HCT116 (cell line): ENCODE measurements at places on chromosomes 7 and 10.
A peak's percentile ranks its signal among the peaks of the same experiment; 100 is the strongest.

GRCh38 chr7:44621034-44621749, 14.8 kb downstream of the OGDH start:
- peak; percentile 56 for DNase-seq

DNA sequence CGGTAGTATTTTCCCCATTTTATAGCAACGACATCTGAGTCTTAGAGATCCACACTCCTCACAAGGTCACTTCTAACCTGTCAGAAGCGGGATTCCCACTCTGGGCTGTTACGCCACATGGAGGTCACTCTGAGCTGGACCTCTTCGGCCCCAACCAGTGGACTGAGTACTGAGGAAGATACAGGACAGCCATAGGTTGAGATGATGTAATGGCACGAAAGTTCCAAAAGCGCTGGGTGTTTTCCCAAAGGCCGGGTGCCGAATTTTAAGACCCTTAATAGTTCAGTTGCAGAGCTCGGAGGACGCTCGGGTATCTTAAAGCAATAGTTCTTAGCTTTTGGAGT, 699 bp downstream of the GHITM start:
- DNase-seq: no peak

DNA sequence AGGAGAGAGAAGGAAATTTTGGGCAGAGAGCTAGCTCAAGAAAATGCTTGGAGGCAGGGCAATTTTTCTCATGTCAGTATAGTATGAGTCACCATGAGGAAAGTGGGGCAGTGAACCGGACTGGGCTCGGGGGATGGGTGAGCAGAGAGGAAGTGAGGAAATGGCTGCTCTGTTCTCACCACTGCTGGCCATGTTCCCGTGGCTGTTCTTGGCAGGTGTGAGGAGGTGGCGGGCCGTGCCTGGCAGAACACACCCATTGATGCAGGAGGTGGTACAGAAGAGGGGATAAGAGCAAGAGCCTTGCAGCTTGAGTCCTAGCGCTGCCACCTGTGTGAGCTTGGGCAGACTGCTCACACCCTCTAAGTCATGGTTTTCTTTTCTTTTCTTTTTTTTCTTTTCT, 304.4 kb upstream of the LYZL1 start:
- DNase-seq: no peak

DNA sequence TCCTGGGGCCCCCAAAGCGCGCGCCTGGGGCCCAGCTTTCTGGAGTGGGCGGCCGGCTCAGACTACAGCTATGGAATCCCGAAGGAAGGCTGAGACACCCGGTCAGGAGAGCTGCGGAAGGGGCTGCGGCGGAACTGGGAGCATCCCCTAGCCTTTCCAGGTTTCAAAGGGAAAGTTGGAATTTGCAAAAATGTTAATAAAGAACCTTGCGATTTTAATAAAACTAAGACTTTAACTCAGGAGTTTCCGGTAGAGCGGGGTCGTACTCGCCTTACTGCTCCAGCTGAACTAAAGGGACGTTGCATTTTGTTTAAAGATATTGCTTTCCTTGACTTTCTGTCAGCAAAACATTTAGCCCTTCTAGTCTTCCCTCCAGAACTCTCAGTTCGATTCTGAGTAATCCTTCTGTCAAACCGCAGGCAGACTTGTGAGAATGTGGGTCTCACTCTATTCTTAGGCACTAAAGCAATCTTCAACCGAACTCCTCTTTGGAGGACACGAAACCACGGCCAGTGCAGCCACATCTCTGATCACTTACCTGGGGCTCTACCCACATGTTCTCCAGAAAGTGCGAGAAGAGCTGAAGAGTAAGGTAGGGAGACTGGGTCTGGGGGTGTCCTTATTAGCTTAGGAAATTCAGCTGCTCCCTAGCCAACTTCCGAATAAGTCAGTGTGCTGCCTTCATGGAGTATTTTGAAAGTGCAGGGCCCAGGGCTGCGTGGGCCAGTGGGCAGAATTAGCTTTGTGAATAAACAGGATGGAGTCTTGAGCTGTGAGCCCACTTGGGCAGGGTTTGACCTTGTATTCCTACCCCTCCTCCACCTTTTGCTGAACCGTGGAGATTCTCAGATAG, 1.9 kb downstream of the CYP26A1 start:
- no peak for DNase-seq

DNA sequence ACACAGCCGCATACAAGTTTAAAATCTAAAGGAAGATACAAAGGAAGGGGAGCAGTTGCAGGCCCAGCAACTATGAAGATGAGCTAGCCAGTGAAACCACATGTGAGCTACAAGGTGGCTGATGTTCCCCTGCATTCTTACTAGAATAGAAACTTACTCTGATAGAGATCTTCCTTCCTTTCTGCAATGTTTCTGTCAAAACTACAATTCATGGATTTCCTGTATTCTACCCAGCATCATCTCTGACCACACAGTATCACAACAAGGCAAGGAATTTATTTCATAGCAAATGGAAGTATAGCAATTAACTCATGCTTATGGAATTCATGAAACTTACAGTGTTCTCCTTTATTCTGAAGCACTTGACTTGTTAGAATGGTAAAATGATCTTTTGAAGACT, 68.7 kb upstream of the AASS start:
- DNase-seq: no peak

GRCh38 chr7:151490456-151491105, 29.1 kb downstream of the RHEB start:
- no peak for DNase-seq

DNA sequence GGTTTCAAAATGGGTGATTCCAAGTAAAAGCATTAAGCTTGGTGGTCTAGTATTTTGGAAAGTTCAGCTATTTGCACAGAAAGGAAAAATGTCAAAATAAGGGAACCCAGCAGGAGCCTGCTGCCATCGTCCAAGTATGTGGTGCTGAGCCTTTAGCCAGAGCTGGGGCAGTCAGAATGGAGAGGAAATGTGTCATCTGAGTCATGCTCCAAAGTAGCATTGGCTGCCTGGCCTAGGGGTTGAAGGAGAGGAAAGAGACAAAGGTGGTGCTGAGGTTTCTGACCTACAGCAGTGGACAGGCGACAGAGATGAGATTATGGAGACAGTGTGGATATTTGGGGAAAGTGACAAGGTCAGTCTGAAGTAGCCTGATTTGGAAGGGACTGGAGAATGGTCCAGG, 103.9 kb downstream of the PLCE1 start:
- no peak for DNase-seq

DNA sequence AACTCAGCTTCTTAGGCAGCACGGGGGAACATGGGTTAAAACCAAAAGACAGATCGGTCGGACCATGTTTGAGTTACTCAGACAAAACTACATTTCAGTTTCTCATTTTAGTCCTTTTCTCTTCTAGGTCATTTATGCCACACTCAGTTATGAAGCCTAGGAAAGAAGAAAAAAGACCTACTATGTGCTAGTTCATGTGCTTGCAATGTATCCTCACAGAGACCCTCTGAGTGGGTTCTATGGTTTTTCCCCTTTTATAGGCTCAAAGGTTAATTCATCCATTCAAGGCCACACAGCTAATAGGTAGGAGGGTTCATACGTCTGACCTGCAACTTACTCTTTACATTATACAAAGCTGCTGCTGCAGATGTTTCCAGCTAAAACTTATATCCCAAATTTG, 104.7 kb upstream of the ZNF438 start:
- no peak for DNase-seq

DNA sequence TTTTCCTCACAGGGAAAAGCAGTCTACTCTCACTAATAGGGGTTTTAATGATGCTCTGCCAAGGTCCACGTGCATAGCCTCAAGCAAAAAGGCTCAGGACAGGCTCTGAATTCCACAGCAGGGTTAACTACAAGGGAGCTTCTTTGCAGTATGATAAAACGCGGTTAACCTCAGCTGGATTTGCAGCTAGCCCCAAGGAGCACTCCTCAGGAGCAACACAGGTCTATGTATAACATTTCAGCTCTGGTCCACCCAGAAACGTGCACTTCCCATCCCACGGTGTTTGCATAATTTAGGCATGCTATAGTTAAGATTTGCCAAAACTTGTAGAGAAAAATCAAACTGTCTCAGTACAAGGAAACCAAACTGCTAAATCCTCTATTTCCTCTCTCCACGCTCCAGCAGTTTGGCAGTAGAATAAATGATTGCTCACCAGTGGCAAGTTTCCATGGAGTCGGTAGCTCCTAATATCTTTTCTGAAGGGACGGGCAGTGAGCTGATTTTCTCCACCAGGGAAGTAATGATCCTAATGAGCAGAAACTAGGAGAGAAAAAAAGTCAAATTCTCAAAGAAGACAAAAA, 13.1 kb upstream of the ASB4 start:
- no peak for DNase-seq

- DNase-seq: no peak
Measured at GRCh38 chr7:50956522-50957155, 173.9 kb upstream of the GRB10 start.

DNA sequence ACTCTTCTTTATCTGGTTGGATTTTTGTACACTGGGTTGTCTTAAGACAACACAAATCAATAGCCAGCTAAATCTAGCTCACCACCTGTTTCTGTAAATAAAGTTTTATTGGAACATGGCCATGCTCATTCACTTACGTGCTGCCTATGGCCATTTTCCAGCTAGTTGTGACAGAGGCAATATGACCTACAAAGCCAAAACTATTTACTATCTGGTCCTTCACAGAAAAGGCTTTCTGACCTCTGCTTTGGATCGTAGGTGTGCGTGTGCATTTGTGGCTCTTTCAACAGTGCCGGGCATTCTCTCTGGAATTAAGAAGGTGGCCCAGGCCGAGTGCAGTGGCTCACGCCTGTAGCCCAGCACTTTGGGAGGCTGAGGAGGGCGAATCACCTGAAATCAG, 45.5 kb downstream of the NRAP start:
- no peak for DNase-seq

DNA sequence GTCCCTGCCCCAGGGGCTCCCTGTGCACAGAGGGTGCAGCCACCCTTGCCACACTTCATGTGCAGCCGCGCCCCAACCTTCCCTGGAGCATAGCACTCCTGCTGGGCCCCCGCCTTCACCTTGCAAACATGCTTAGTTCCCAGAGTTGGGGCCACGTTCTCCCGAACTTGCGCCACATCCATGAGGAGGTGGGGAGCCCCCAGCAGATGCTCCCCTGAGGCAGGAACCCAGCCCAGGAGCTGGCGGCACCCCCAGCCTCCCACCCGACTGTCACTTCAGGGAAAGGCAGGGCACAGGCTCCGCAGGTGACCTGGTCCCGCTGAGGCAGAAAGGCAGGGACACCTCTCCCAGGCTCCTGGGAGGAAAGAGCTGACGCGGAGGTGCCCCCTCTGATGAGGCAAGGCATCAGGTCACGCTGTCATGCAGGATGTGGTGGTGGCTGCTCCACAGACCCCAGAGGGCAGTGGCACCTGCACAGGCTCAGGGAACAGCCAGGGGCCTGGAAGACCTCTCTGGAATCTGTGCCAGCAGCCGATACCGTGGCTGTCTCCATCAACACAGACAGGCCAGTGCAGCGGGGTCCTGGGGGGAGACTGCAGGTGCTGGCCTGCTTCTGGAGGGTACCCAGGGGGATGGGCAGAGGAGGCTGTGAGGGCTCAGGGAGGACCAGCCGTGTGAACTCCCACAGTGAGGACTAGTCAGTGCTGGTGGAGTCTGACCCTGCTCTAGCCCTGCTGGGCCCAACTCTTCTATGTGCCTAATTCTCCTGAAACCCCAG, 221.3 kb downstream of the MAD1L1 start:
- no peak for DNase-seq

DNA sequence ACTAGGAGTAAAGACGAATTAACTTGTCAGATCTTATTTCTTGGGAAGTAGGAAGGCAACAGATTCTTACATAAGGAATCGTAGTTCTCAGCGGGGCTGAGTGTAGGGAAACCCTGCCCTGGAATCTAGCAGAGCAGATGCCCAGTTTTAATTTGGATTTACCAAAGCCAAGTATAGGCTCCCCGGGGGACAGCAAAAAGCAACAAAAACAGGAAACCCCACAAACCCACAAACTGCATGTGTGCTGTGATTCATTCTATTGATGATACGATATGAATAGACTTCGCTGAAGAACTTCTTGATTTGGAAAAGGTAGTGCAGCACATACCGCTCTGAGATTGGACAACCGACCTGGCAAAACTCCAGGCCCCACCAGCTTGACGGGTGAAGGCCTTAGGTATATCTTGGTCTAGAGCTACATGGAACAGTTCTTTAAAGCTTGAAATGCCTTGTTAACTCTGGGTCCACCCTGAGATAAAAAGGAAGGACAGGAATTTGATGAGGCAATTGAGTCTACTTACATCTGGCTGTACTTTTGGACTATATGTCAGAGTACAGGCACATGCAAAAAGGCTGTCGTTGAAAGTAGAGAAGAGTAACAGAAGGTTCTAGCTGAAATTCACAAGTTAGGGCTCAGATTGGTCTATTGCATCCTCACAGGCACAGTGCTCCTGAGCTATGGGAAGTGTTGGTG, 49.1 kb downstream of the STRA8 start:
- no peak for DNase-seq

DNA sequence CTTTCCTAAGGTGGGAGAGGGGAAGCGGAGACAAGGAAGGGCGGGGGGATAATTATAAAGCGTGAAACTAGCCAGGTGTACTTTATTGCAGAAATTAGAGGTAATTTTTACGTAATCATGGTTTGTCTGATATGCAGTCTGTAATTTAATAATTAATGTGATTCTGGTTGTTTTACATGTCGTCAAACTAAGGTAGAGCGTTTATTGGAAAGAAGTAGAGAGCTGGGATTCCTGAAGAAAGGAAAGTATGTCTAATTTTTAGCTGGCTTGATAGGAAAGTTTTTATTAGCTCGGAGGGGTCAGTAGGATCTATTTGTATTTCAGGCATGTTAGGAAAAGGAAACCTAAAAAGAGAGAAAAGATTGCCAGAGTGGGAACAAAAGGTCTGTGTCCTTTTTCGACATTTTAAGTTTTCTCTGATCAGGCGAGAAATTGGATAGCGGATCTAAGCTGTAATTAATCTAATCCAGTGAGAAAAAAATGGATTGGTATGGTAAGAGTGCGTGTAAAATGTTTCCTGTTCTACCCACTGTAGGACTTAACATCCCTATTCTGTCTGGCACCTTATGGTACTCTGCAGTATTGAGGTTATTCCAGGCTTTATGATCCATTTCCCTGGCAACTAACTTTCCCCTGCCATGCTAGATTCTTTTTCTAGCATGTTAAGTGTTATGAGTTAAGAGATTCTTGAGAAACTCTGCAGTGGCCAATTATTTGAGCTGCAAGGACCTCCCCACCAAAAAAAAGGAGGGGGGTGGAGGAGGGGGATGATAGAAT, 1.4 kb downstream of the CELF2 start:
- no peak for DNase-seq

DNA sequence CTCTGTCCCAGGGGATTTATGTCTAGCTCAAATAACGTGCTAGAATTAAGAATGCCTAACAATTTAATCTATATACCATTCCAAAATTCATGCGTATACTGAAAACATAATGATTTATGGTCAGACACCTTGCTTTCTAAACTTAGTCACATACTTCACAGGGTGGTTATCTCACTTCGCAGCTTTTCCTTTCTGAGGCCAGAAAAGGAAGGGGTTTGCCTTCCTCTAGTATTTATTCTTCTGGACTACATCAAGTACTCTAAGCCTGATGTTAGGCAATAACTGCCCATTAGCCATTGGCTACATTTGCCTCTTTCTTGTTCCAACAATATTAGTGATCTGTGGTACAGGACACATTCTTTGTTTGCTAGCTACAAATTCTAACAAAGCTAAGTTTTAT, 72.6 kb upstream of the FHIP2A start:
- DNase-seq: no peak

GRCh38 chr10:22105270-22105669, 101.7 kb upstream of the DNAJC1 start:
- no peak for DNase-seq
